ENCODE measurements at places on chromosomes 2 and 18.

DNA sequence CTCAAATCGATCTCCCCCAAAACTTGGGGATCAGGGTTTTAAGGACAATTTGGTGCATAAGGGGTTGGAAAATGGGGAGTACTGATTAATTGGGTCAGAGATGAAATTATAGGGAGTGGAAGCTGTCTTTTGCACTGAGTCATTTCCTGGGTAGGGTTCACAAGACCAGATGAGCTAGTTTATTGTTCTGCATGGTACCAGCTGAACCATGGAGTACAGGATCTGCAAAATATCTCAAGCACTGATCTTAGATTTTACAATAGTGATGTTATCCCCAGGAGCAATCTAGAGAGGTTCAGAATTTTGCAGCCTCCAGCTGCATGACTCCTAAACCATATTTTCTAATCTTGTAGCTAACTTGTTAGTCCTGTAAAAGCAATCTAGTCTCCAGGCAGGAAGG is 73.1 kb downstream of the CPO start:
- DNase-seq: no peak

DNA sequence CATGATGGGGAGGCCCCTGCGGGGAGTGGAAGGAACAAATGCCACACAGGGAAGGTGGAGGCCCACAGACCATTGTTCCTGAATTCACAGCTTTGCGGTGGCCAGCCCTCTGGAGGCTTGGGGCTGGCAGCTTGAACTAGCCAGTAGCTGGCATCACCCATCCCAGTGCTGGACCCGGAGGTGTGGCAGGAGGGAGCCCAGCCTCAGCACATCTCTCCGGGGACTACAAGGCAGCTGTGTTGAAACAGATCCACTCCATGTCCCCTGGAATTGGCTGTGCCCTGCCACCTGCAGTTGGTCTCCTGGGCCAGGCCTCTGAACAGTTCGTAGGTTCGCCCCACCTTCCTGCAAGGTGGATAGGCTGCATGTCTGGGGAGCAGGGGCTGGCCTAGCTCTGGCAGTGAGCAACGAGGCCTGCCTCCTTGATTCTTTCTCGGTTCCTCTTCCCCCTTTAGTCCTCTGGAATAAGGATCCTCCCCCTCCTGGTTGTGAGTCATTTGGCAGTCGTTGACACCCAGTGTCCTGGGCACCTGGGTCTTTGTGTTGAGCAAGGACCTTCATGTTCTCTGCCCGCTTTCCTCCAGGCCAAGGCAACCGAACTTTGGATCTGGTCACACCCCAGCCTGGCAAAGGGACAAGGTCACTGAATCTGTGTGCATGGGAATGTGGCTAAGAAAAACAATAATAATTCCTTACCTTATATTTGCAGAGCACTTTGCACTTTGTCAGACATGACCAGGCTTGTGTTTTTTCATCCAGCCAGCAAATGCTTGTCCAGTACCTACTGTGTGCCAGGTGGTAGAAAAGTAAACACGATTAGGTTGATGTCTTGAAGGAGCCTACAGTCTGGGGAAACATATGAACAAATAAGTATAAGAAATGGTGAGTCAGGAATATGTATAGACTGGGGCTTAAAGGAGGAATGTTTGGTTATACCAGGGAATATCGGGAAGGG is 55.0 kb upstream of the MCFD2 start:
- no peak for DNase-seq

GRCh38 chr2:28681158-28681571 is 70.5 kb upstream of the PPP1CB start:
- peak; percentile 88 for DNase-seq

DNA sequence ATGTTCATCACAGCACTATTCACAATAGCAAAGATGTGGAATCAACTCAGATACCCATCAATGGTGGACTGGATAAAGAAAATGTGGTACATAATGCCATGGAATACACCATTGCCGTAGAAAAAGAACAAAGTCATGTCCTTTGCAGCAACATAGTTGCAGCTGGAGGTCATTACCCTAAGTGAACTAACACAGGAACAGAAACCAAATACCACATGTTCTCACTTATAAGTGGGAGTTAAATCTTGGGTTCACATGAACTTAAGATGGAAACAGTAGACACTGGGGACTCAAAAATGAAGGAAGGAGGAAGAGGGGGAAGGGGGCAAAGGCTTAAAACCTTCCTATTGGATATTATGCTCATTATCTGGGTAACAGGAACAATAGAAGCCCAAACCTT is 228.1 kb upstream of the RAB6C start:
- no peak for DNase-seq

DNA sequence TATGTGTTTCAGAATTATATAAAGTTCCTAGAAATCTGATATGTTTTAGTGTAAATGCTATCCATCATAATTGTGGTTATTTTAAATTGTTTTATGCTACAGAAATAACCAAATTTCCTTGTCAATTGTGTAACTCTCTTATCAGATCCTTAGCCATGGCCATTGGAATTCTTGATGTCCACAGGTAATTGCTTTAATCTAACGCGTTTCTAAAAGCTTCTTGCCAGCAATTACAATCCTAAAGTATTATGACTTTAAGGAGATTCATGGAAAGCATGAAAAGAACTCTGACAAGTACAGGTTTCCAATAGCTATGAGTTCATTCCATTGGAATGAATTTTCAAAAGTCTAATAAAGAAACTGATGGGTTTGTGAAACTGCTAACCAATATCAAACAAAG is 472.1 kb downstream of the ERBB4 start:
- DNase-seq: no peak

DNA sequence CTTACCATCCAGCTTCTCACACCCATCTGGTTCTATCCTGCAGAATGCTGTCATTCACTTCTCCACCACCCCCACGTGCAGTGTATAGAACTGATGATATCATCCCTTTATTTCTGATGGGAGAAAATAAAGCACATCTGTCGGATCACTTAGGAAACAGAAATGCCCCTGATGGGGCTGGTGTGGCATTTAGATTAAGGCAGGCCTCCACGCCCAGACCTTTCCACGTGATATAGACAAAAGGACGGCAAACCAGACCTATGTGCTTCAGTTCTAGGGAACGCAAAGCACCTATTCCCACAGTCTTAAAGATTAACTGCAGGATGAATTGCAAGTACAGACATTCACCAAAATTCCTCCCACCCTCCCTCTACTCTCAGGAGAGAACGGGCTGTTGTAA is 27.6 kb upstream of the CABLES1 start:
- peak; percentile 11 for DNase-seq

- no peak for DNase-seq
Measured at GRCh38 chr2:69171116-69171896, 158.3 kb downstream of the ANTXR1 start.

DNA sequence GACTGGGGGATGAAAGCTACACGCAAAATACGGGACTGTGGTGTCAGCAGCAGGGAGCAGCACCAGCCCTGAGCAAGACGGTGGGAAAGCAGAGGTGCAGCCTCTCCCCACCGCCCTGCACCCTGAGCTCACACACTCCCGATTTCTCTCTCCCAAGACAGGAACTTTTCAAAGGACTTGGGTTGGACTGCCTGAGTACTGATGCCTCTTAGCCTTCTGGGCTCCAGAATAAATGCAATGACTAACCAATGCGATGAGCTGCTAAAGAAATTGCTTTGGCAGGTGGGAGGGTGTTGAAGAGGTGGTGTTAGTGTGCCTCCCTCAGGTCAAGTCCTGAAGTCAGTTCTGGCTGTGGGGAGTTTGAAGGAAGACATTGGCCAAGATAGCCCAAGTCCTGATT is 9.6 kb downstream of the TRIM54 start:
- no peak for DNase-seq

DNA sequence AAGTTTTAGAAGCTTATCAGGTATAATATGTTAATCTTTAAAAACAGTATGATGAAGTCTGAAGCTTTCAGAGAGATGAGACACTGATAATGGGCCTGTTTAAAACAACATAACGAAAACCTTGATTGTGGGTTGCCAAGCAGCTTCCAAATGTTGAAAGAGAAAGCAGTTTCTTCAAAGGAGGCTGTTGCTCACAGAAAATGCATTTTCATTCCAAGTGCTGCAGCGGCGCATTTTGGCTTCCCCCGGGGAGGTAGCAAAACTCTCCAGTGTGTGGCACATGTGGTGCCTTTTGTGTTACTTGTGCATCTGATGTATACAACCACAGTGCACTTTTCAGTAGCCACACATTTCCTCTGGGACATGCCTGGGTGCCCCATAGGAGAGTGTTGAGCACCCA is 66.1 kb downstream of the TMEFF2 start:
- no peak for DNase-seq

DNA sequence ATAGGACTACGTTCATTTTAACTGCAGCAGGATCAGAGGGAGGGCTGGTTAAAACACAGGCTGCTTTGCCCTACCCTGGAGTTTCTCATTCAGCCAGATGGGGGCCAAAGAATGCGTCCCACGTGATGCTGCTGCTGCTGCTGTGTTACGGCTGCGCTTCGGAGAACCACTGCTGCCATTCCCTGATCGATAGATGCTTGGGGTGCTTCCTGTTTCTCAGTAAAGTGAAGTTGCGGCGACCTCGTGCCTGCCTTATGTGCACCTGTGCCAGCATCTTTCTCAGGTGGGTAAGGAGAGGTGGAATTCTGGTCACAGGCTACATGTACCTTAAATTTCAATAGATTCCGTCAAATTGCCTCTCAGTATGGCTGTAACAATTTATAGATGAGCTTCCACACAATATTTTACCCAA is 24.7 kb upstream of the TOGARAM2 start:
- no peak for DNase-seq

DNA sequence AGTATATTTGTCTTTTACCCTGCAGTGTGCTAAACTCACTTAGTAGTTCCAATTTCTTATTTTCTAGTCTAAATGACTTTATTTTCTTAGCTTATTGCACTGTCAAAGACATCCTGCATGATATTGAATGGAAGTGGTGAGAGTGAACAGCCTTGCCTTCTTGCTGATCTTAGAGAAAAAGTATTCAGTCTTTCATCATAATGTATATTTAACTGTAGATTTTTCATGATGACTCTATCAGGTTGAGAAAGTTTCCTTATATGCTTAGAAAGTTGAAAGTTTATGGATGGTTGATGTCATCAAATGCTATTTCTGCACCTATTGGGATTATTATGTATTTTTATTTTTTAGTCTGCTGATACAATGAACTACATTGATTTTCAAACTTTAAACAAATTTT is 21.3 kb upstream of the COL3A1 start:
- no peak for DNase-seq

- peak; percentile 72 for DNase-seq
Measured at GRCh38 chr2:103880081-103880834, 973.7 kb upstream of the POU3F3 start.

- DNase-seq: peak; percentile 17
Measured at GRCh38 chr18:54883816-54884604, 55.7 kb downstream of the RAB27B start.

DNA sequence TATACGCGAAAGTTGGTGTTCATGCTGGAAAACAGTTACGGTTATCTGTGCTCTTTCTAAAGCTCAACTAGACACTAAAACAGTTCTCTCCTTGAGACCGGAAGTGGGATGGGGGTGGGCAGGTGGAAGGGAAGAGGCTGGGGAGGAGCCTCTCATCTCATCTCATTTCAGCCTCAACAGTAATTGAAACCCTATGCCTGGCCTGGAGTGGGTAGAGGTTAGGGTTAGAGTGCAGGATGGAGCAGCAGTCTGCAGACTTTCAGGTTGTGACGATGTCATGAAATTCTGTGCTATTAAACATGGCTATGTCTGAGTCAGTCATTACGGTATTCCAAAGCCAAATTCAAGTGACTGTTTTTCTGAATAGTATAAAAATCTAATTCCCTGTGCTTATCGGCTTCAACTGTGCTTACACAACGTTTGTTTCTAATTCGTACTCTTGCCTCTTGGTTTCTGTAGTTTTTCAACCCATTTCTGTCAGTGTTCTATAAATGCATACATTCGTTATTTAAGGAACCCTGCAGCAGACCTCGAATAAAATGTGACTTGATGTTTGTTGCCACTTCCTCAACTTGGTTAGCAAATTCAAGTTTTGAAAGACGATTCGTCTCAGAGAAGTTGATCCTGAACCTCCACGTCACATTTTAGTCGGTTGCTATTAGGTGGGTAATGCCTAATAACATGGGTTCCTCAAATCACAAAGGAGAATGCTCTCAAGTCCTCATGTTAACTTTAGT is 75.8 kb upstream of the TCF7L1 start:
- no peak for DNase-seq

GRCh38 chr2:173033084-173033483 is 42.6 kb upstream of the MAP3K20 start:
- DNase-seq: no peak

DNA sequence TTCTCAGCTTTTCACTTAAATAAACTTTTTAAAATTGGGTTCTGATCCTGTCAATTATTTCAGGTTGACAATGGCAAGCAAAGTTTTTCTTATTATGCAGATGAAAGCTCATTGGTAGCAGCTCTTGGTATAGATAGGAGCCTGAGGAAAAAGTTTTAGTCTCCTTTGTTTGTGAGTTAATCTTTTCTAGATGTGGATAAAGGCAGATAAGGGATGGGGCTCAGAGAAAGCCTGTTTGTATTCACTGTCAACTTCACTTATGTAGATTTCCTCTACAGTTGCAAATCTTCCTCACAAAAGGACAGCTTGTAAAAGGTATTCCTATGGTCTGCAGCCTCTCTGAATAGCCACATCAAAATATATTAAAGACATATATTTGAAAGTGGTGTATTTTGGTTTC is 224.5 kb upstream of the SPOPL start:
- DNase-seq: no peak

DNA sequence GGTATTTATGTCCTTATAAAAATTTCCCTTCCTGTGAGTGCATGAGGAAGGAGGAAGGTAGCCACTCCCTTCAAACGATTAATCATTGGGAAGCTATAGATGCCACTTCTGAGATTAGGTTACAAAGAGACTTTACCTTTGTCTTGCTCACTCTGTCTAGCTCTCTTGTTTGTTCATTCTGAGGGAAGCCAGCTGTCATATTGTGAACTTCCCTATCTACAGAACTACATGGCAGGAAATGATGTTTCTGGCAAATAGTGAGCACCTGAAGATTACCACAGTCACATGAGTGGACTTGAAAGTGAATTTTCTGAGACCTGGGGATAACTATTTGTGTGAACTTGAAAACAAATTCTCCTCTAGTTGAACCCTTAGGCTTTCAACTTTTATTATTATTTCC is 776.8 kb downstream of the CCDC85A start:
- DNase-seq: no peak

GRCh38 chr2:241870081-241870541 is 582 bp downstream of the RTP5 start:
- peak; percentile 32 for DNase-seq

- DNase-seq: no peak
Measured at GRCh38 chr2:126059379-126059778, 596.6 kb upstream of the GYPC start.

- peak; percentile 2 for DNase-seq
Measured at GRCh38 chr2:132857319-132857718, 187.3 kb upstream of the LYPD1 start.

DNA sequence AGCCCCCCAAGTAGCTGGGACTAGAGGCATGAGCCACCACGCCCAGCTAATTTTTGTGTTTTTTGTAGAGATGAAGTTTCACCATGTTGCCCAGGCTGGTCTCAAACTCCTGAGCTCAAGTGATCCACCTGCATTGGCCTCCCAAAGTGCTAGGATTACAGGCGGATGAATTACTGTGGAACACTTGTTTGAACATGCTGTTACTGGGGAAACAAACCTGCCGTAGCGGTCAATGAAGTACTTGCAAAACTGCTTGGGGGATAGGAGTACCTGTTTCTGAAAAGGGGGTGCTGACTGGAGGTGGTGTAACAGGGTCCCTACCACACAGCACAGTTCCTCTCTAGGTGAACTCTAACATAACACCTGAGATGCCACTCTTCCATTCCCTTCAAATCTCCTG is 5.9 kb upstream of the IMPACT start:
- DNase-seq: no peak

Data from brain (organoid and tissue), 16 donors.